ENCODE measurements at places on chromosomes 5 and 9.

- DNase-seq, result no peak
These were observed 47.5 kb downstream of the NEURL1B start for GRCh38 chr5:172688349-172689217.

DNA sequence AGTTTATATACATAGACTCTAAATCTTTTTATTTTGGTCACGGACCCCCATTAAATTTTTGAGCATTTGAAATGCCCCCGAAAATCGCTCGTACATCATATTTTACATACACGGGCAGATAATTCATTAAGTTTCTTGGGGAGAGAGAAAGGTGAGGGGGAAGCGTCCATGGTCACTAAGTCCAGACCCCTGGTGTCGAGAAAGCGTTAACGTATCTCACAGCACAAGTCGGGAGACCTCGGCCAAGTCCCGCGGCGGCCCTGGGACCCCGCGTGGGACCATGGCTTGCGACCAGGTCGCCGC lies 794 bp downstream of the PTBP3 start:
- DNase-seq, result no peak

DNA sequence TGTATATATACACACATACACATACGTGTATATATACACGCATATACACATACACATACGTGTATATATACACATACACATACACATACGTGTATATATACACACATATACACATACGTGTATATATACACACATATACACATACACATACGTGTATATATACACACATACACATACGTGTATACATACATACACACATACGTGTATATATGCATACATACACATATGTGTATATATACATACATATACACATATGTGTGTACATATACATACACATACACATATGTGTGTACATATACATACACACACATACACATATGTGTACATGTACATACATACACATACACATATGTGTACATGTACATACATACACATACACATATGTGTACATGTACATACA lies 82.6 kb downstream of the SYK start:
- no peak for DNase-seq

GRCh38 chr9:134809826-134810225 lies 70.8 kb upstream of the FCN2 start:
- no peak for DNase-seq

DNA sequence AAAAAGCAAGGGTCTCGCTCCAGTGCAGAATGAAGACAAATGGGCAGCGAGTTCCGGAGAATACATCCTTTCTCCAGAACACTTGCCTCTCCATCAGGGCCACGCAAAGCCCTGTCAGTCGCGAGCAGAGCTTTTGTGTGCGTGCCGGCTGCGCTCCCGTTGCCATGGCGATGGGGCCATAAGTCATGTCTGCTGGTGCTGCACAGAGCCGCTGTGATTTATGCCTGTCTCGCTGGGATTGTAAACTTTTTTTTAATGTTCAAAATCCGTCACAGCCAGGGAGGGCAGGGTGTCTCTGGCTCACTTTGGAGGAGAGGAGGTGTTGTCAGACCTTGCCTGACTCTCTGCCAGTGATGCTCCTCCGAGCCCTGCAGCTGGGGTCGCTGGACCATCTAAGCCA lies 272.7 kb downstream of the TRIM32 start:
- DNase-seq, result no peak

- DNase-seq, result no peak
These were observed 397.8 kb downstream of the GADD45G start for GRCh38 chr9:90002397-90003271.

DNA sequence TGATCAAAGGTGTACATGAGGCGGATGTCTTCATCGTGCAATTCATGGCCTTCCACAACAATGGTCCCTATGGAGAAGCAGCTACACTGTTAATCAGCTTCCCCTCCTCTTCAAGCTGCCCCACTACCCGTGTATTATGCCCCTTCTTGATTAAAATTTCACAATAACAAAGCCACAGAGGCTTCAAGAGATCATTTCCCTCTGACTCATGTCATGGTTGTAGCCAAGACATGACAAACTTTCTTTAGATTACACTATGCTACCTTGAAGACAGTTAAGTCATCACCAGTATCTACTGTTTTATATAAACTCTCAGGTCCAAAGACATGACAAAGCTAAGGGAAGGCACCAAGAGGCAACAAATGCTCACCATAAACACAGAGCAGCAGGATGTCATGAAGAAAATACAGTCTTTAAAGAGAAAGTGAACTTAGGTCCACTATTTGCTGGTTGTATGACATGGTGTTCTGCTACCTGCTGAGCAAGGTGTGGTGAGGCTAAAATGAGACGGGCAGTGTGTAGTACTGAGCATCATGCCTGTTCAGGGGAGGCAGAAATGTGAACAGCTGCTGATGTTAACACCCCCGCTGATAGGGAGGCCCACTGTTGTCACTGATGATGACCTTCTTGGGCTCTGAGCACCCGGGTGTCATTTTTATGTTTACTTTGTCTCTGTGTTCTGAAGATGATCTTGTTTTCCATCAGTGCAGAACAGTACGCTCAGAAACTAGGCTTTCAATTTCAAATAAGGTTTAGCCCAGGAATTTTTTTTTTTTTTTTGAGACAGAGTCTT lies 48.3 kb downstream of the IARS1 start:
- DNase-seq, result no peak

DNA sequence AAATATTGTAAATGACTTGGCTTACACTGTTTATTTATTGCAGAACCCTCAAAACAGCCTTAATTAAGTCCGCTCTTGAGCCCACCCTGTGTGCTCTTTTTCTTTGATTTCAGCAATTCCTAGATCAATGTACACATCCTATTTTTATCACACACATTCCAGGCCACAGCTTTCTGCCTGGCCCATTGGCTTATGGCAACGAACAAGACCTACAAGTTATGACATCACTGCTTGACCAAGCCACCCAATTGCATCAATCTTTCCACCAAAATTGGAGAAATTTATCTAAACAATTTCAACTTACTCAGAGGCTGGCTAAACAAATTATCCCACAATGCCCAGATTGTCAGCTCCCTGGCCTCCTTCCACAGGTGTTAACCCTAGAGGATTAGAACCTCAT lies 158.4 kb downstream of the CPLANE1 start:
- no peak for DNase-seq

DNA sequence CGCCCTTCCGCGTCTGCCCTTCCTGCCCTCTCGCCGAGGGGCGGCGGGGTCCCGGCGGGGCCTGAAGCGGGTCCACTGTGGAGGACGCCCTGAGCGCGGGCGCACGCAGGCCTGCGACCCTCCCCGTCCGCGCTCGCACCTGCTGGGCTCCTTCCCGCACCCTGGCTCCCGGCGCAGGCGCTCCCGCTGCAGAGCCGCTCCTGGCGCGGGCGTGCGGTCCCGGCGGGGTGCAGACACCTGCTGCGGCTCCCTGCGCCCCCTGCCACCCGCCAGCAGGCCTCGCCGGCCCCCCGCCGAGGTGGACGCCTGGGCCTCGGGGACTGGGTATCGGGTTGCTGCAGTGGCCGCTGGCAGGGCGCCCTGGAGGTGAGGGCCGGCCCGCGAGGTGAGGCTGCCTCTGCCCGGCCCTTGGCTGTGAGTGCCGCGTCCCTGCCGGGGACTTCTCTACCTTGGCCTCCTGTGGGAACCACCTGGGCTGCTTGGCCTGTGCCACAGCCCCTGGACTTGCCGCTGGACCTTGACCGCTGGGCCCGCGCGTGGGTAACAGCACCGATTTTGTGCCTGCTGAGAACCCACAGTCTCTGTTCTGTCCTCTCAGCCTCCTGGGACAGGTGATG lies 627 bp downstream of the ARRDC1 start:
- DNase-seq, result no peak

GRCh38 chr5:174271316-174271715 lies 225.8 kb downstream of the NSG2 start:
- no peak for DNase-seq

DNA sequence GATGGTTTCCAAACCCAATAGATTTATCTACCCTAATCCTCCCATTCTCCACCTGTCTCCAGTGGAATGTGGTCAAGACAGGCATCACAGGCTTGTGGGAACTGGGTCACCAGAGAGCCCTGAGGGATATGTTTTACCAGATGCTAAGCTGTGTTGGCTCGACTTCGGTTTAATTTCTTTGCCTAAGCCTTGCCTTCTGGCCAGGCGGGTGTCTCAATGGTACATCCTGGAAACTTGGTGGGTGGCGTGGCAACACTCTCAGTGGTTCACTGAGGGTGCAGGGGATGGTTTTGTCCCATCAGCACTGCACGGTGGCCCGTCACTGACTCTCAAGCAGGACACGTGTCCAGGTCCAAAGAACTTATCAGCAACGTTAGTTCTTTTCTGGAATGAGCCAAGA lies 192.2 kb downstream of the TENT4A start:
- no peak for DNase-seq

DNA sequence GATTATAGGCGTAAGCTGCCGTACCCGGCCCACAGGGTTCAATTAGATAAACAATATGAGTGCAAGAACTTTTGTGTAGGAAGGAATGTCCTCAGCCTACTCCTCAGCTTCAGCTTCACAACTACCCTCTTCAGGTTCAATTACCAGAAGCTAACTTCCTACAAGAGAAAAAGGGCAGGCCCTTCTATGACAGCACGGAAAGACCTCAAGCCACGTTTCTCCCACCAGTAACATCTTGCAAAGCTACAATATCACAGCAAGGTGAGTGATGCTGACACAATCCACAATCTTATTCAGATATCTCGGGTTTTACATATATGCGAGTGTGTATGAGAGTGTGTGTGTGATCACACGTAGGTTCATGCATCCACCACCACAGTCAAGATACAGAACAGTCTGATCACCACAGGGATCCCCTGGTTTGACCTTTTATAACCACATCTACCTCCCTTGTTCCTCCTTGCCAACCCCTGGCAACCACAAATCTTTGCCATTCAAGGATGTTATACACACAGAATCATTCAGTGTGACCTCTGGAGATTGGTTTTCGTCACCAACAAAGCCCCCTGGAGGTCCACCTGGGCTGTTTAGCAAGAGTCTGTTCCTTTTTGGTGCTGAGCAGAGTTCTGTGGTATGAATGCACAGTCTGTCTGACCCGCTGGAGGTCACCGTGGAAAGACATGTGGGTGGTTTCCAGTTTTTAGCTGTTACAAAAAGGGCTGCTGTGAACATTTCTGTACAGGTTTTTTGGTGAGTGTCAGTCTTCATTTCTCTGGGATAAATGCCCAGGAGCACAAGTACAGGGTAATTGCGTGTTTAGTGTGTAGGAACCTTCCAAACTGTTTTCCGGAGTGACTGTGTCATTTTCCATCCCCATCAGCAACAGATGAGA lies 38.2 kb downstream of the IPPK start:
- no peak for DNase-seq

GRCh38 chr9:120854596-120855327 lies 12.0 kb upstream of the PSMD5 start:
- no peak for DNase-seq

DNA sequence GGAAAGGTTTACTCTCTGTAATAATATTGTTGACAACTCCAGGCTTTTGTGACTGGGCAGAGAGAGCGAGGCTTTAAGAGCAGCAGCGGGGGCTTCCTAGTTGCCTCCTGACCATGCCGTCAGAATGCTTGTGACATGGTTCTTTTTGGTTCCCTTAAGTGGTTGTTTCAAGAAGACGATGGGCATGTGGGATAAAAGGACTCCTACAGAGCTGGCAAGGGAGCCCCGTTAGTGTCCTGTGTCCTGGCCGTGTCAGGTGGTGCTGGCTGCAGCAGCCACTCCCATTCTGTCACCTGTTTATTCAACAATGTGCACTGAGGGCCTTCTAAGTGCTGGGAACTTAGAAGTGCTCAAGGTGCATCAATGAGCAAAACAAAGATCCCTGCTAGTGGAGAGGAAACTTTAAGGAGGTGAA lies 19.7 kb downstream of the LCP2 start:
- DNase-seq, result no peak

- DNase-seq, result no peak
These were observed 8.3 kb upstream of the CFAP95 start for GRCh38 chr9:69812068-69813000.

DNA sequence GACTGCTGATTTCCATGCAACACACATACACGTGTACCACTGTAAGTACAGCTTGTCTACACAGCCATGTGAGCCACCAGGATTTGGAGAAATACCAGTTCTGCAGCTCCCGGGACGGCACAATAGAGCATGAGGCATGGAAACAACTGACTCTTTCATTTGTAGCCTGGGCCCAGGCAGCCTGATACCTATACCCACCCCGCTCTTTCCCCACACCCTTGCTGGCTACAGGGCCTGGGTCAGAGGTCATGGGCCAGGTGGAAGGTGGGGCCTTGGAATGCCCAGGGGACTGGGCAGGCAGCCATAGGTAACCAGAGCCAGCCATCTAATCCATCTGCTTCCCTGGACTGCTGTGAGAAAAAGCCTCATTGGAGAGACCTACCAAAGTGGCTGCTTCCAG lies 39.0 kb upstream of the ZSWIM6 start:
- no peak for DNase-seq

GRCh38 chr9:87556039-87556438 lies 58.4 kb downstream of the DAPK1 start:
- no peak for DNase-seq

DNA sequence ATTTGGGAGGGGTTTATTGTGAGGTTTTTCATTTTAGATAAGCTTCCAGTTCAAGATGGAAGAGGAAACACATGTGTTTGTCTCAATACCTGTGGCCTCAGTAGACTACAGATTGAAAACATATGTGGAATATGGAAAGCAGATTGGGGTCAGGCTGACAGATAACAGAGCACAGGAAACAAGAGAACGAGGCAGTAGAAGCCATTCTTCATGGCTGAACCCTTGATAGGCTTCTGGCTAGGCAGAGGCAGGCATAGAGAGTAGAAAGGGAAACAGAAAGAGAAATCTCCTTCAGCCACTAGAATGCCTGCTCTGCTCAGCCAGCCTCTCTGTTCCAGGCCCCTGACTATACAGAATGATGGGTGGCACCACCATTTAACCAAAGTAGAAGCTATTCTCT lies 152.5 kb downstream of the MUSK start:
- no peak for DNase-seq

DNA sequence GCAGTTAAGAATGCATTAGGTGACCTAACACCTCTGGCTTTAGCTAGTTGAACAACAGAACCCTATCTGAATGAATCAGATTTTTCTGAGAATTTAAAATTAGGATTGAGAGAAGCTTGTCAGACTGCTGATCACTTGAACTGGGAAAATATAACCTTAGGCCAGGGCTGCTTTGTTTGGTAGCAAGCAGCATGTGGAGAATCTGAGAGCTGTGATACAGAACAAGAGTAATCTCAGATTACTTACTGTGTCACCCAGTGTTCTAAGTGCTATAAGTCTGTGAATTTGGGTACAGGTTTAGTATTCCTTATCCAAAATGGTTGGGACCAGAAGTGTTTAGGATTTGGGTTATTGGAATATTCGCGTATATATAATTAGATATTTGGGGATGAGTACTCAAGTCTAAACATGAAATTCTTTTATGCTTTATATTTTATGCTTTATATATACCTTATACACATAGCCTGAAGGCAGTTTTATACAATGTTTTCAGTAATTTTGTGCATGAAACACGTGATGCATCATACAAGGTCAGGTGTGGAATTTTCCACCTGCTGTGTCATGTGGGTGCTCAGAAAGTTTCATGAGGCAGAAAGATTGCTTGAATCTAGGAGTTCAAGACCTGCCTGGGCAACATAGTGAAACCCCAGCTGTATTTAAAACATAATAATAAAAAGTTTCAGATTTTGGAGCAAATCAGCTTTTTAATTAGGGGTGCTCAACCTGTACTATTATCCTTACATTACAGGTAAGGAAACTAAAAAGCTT lies 8.3 kb upstream of the CHD1 start:
- DNase-seq, result no peak
